Karpas-422 (cell line): ENCODE measurements at places on chromosomes 6 and 20.

DNA sequence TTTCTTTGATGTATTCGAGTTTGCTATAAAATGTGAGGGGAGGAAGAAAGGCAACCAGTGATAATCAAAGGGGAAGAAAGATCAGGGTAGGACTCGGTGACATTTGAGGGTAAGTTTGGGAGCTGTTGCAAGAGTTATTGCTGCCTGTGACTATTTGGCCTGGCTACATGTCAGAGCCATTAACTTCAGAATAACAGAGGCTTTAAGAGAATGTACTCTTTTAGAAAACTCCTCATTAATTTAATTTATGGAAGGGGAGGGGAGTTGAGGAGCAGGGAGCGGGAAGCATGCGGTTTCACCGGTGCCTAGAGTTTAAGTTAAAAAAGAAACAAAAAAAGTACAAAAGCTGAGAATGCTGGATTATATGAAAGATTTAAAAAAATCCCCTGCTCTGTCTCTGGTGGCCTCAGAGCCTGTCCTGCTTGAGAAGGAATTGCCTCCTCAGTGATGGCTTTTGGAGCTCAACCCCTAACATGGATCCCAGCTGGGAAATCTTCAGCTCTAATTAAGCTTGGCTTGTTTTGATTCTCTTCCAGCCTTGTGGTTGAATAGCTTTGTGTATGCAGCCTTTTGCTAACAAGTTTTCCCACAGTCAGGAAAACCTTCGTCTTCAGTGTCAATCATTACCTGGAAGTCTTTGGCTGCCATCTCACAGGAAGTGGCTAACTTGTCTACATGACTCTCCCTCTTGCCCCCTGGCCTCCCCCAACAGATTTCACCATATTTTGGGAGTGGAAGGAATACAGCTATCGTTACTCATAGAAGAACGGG, 238.2 kb downstream of the SOX4 start:
- DNase-seq: no peak

DNA sequence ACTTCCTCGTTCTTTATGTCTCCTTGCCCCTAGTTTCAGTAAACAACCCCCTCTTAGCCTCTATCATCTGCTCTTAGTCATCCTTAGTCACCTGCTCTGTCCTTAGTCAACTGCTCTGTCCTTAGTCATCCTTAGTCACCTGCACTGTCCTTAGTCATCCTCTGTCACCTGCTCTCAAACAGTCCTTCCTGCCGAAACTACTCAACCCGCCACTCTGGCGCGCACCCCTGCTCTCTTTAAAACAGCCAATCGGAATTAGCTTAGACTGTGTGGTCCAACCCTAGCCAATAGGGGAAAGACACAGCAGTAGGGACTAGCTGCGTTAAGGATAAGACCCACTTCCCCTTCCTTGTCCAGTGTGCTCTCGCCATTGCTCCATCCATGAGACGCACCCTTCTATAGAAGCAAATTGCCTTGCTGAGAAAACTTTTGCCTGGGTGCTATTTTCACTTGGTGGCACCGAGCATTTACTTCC, 73.9 kb downstream of the BACH2 start:
- no peak for DNase-seq

DNA sequence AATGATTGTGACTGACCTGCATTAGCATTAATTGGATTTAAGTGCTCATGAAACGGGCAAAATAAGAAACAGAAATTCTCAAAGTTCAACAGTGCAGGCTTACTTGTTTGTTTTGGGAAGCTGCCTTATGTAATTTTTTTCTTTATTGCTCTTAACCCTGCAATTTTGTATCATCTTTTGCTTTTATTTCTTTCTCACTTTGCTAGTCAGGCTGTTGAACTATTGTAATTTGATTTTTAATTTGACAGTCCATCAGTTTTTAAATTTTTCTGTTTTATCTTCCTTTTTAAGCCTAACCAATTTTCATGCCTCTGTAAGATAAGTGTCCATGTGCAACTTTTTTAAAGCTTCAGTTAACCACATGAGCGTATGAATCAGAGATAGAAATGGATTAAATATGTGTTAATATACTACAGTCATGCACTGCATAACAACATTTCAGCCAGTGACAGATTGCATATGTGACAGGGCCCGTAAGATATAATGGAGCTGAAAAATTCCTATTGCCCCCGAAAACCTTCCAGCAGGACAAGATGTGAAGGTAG, 44.6 kb downstream of the PEX7 start:
- no peak for DNase-seq

DNA sequence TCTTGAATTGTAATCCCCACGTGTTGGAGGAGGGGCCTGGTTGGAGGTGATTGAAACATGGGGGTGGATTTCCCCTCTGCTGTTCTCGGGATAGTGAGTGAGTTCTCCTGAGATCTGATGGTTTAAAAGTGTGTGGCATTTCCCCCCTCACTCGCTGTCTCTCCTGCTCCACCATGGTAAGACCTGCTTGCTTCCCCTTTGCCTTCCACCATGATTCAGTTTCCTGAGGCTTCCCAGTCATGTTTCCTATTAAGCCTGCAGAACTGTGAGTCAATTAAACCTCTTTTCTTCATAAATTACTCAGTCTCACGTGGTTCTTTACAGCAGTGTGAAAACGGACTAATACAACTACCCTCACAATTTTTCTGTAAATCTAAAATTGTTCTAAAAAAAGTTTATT, 26.8 kb upstream of the FAM184A start:
- DNase-seq: no peak

GRCh38 chr6:51489133-51489532, 598.3 kb downstream of the PKHD1 start:
- no peak for DNase-seq

- DNase-seq: no peak
Observed at GRCh38 chr6:76466286-76466685, 393.8 kb upstream of the IMPG1 start.

DNA sequence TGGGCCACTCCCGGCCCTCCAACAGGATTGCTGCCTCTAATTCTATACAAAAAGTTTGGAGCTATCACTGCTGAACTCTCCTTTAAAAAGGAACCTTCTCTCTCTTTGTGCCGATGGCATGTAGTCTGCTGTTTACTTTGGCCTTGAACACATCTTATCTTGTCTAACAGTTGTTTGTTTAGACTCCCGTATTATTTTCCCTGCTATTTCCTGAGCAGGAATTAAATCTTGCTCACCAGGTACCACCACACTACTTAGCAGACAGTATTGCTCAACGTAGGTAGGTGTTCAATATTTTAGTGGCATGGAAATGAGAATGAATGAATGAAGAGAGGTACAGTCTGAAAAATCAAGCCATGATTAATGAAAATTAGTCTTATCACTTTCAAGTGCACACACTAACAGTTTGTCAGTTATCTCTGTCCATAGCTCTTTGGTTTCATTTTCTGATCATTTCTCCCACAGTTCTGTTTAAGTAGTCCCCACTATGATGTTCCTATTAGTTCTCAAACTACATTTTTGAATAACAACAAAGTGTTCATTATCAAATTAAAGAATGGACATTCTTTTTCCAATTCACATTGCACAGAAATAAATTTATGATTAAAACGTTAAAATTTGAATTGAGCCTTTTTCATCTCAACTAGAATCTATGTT, 6.8 kb upstream of the HEY2 start:
- DNase-seq: no peak

DNA sequence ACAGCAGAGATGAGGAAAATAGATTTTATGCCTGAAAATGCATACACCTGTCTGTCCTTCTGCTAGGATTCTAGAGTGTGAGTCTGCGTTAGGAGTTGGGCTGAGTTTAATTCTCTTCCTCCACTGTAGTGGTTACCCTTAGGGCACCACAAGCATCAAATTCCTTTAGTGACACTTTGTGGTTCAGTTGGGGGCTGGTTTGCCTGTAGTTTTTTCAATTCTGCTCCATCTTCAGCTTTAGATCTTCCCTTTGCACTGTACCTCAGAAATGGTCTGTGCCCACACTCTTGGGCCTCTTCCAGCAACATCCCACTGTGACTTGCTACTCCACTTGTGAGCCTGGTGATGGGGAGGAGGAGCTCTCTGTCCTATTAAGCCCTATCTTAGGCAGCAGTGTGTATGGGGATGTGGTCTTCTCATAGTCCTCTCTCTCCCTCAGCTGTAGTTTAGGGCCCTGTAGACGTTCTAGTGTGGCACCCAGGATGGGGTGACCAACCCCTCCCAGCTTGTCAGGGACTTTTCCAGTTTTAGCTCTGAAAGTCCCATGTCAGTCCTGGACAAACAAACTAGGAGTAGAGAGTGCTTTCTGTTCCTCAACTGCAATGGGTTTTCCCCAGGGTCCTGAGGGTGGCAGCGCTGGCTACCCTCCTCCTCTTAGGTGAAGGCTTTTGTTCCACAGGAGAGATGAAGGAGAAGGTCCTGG, 19.7 kb upstream of the OGFRL1 start:
- DNase-seq: no peak

DNA sequence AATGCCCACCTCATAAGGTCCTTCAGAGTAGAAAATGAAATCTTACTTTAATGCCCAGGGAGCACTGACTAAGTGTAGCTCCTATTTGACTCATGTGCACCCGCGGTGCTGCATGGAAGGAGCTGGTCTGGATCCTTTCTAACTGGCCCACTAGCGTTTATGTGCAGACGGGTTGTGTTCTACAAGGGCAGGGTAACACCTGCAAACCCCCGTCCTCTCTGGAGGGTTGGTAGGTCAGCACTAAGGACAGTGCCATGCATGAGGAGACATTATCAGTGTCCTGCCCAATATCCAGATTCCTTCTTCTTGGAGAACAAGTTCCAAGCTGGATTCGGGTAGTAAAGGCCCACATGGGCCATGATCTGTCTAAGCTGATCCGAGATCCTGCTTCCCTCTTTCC, 140.3 kb downstream of the ANKRD60 start:
- DNase-seq: no peak

DNA sequence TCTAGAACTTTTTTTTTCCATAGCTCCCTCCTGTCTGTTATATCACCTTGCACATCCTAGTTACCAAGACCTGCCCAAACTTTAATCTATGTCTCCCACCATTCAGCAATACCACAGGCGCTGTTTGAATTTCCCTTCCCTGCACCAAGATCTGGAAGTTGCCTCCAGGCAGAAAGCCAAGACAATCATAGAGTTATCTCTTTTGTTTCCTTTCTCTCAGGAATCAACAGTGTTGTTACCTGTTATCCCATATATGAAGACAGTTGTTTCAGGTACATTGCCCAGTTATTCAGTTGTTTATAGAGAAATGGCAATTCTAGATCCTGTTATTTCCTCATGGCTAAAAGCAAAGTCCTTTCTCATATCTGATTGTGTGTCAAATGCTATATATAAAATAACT, 63.2 kb downstream of the PDSS2 start:
- DNase-seq: no peak

- DNase-seq: no peak
Observed at GRCh38 chr20:48750941-48751635, 76.7 kb downstream of the PREX1 start.

DNA sequence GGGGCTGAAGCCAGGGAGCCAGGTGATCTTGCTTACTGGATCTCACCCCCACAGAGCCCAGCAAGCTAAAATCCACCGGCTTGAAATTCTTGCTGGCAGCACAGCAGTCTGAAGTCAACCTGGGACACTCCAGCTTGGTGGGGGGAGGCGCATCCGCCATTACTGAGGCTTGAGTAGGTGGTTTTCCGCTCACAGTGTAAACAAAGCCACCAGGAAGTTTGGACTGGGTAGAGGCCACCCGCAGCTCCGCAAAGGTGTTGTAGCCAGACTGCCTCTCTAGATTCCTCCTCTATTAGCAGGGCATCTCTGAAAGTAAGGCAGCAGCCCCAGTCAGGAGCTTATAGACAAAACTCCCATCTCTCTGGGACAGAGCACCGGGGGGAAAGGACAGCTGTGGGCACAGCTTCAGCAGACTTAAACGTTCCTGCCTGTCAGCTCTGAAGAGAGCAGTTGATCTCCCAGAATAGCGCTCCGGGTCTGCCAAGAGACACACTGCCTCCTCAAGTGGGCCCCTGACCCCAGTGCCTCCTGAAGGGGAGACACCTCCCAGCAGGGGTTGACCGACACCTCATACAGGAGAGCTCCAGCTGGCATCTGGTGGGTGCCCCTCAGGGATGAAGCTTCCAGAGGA, 206.3 kb upstream of the KHDRBS2 start:
- no peak for DNase-seq

- no peak for DNase-seq
Observed at GRCh38 chr6:74404366-74404765, 708.4 kb downstream of the CD109 start.

DNA sequence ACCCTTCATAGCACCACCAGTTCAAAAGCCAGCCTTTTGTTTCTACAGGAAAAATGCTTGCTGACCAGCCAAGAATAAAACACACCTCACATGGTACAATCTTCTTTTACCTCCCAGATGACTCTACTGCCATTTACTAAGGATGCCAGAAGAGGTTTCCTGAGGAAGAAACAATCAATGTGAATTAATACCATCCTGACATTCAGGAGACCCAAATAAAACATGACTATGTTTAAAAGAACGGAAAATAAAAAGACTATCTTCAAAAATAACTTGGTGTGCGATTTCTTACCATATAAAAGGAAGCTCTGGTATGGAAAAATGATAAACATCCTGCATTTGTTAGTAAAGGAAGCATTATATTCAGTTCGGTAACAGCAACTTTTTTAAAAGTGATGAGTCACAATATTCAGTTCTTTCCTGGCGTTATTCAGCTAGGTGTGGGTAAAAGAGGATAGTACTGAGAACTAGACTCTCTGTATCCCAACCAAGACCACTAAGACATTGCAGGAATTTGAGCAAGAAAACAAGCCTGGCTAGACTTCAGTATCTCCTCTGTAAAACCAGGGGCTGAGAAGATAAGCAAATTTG, 16.3 kb downstream of the COL21A1 start:
- DNase-seq: no peak

DNA sequence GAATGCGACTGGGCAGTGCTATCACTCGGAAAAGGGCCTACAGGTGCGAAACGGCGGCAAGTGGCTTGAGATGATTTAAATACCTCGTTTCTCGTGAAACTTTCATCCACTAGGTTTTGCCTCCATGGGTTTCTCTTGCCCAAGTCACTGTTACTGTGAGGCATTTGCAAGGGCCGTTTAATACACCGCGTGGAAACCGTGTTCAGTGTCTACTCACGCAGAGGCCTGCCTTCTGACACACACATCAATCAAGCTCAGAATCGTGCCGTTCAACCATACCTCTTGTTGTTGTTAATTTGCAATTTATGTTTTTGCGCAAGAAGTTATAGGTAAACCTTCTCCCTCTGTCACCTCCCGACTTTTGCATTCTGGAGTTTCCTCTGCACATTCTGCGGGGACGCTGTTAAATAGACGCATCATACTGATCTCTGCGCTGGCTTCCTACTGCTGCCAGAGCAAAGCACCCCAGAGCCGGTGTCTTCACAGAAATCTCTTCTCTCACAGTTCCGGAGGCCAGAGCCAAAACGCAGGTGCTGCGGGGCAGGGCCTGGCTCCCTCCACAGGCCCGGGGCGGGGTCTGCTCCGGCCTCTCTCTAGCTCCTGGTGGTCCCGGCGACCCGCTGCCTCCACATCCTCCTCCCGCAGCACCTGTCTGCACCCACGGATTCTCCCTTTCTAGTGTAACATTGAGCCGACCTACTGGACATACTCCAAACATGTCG, 251.4 kb downstream of the SMOC2 start:
- DNase-seq: no peak

- DNase-seq: no peak
Observed at GRCh38 chr6:33191383-33192104, 723 bp downstream of the COL11A2 start.

- DNase-seq: no peak
Observed at GRCh38 chr6:18352842-18353241, 34.3 kb upstream of the RNF144B start.
